SIG-M5 (cell line): ENCODE measurements at places on chromosomes 6 and 20.

DNA sequence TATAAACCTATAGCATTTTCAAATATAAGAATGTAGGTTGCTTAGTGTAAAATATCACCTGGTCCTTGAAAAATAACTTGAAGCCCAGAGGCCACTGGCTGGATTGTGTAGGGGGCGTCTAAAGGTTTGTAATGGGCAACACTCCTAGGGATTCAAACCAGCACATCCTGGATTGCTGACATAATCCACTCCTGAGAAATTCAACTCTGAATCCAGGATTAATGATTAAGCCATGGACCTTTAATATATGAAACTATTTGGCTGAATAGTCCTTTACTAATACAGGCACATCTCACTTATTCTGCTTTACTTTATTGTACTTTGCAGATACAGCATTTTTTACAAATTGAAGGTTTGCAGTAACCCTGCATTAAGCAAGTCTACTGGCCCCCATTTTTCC, 160.8 kb downstream of the UBE3D start:
- no peak for DNase-seq

- DNase-seq: no peak
Measured at GRCh38 chr20:58715391-58715800, 22.8 kb downstream of the NPEPL1 start.

DNA sequence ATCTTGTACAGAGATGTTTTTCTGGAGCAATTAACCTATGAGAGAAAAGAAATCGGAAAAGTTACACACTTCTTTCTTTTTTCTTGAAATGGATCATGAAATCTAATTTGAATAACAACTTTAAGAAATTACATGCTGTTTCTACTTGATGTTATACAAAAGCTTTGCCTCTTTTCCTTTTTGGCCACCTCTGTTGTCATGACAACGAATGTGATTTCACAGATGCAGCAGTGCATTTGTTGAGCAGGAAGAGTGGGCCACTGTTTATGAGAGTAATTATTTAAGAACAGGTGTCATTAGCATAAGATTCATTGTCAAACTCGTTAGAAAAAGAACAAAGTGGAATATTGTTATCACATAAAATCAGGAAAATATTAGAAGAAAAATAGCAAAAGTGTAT, 148.3 kb upstream of the IMPG1 start:
- DNase-seq: no peak

DNA sequence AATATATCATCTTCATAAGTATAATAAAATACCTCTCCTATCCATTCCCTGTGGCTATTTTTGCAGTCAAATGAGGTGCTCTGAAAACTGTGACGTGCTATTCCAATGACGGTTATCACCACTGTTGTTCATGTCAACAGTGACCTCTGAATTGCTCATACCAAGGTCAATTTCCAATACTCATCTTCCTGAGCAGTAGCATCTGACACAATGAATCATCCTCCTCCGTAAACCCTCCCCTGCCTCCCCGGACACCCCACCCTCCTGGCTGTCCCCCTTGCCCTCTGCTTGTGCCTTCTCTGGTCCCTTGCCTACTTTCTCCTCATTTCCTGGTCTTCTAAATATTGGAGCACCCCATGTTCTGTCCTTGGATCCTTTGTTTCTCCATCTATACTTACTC, 77.7 kb upstream of the SLC22A23 start:
- DNase-seq: no peak

DNA sequence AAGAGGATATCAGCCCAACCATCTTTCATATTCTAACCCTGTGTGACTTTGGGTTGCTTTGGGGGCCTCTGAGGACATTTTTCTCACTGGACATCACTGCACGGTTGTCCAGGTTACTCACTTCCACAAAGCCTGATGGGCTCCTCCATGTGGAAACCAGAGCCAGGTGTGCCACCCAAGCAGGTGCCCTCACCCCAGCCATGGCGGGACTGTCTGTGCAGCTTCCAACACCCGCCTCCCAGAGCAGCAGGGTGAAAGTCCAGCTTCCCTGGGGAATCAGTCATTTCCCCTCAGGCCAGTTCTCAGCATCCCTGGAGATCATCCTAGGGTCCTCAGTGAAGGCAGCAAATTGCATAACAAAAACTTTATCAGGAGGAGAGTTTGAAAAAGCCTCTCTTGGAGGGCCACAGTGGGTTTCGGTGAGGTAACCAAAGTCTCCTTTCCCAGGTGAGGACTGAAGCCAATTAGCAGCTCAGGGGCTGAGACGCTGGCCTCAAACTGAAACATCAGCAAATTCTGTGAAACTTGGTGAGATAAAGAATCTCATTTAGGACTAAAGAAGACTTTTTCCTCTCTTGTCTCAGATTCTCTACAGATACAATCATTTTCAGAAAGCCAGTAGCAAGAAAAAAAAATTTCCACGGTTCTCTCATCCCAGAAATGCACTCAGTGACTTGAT, 289.6 kb upstream of the CDH4 start:
- no peak for DNase-seq

DNA sequence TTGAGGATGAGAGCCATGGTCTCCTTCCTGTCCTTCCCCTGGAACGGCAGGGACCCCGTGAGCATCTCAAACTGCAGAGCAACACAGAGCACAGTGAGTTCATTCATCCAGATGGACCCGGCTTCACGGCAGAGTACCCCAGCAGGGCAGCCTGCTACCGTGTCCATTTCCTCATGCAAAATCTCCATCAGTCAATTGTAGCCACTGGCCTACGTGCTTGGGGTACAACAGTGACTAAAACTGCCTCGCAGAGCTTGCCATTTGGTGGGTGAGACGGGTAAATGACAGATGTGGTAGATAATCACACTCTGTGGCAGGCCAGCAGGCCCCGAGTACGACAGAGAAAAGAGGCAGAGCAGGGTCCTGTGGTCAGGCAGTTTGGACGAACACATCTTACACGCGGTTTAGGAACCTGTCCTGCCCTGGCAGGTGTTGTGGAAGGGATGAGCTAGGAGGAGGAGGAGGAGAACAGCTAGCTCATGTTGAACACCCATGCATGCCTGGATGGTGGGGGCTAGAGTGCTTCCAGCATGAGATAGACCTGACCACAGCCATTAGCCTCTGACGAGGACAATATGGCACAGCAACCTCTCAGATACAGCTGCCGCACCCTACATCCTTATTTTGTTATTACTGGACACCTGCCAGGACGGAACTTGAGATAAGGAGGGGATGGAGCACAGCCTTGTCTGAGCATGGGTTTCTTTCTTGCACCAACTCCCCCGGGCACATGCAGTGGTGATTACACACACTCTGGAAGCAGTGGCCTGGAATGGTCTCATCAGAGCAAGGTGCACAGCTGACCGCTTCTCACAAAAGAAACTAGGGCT, 95.6 kb downstream of the RAMACL start:
- no peak for DNase-seq

DNA sequence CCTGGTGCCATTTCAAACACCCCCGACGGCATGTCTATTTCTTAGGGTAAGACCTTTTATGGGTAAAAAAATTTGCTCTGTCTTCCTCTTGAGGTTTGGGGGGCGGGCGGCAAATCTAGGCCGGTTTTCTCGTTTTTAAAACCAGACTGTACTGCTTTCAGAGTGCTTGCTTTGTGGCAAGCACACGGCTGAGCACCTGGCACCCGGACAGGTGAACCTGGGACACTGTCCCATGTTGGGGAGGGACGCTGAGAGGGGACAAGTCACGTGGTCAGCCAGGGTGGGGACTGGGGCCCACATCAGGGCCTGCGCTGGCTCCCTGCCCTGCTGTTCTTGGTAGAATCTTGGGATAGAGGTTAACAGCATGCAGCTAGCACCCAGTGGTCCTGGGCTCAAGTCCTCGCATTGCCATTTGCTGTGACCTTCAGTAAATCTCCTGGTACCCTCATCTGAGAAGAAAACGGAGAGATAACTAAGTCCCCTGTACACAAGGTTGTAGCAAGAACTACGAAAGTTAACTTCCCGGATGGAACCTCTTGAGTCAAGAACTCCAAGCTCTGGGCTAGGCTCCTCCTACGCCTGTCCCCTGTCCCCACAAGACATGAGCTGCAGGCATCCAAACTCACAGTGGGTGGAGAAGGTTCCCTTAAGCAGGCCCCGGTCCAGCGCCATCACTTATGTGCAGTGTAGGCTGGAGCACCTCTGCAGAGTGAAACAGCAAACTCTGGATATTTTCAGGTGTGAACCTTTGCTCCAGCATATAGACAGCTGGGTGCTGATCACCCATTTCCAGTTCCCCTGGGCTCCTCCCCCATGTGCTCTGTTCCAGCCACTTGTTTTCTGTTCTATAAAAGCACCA, 41.7 kb downstream of the PMEPA1 start:
- DNase-seq: no peak

- DNase-seq: no peak
Measured at GRCh38 chr6:41683523-41684310, 45.4 kb downstream of the MDFI start.

DNA sequence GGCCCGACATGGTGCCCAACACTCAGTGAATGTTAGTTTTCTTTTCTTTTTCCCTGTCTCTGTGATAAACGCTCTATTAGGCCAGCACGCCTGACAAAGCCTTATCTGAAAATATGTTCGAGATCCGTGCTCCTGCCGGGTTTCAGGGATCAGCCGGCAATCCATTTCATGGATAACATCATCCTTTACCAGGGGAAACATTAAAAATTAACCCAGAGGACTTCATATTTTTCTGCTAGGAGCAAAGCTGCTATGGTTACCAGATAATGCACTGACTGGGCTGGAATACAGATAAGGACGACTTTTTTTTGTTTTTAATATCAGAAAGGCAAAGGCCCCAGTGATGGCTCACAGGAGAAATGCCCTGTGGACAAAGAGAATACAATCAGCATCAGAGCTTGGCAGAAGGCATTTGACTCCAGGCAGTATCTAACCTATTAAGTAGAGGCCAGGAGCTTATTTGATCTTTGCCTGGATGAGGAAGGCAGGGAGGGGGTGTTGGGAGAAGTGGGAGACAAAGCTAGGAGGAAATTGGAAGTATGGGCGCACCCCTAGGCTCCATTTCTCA, 482.0 kb upstream of the CHD6 start:
- DNase-seq: no peak

GRCh38 chr6:132391391-132392269, 9.6 kb downstream of the MOXD1 start:
- no peak for DNase-seq

GRCh38 chr6:6920987-6921313, 186.8 kb upstream of the RREB1 start:
- no peak for DNase-seq

GRCh38 chr6:115819506-115819905, 241.2 kb downstream of the FRK start:
- no peak for DNase-seq

DNA sequence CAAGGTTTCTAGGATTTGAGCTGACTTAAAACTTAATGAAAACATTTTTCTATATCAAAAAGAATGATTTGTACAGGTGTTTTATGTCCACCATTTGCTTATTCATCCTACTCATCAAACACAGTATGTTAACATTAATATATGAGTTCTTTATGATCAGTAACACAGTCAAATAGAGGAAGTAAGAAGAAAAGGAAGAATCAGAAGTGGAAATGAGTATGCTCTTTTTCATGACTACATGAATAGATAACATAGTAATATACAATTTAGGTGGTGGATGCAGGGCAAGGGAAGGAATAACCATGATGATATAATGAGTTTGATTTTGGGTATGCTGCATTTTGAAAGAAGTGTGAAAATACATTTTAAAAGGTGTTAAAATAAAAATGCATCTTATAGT, 16.5 kb downstream of the KPNA5 start:
- DNase-seq: no peak

GRCh38 chr20:20253744-20254330, 114.1 kb upstream of the INSM1 start:
- no peak for DNase-seq

- DNase-seq: no peak
Measured at GRCh38 chr6:34791164-34791700, 651 bp upstream of the BLTP3A start.

DNA sequence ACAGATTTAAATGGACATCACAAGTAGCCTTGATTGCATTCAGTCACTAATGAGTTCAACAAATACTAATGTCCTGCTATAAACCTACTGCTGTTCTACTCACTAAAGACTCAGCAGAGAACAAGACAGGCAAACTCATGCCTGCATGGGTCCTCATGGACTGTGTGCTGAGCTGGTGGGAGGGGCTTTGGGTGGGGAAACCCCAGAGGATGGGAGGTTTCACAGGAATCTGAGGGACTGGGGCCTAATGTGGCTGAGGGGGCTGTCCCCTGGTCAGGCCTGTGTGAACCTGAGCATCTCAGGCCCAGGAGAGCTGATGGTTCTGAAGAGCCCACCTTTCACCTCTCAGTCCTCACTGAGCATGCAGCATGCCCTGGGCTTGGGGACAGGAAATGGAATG, 1.4 kb downstream of the CST8 start:
- DNase-seq: no peak

DNA sequence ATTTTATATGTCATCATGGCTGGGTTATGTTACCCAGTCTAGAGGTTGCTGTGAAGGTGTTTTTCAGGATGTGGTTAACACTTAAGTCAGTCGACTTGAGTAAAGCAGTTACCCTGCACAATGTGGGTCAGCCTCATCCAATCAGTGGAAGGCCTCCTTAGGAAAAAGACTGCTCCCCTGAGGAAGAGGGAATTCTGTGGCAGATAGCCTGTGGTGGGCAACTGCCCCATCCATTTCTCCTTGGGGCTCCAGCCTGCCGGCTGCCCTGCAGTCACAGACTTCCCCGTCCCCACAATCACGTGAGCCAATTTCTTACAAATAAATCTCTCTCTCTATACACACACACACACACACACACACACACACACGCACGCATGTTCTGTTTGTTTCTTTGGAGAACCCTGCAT, 34.5 kb upstream of the MPC1 start:
- no peak for DNase-seq

DNA sequence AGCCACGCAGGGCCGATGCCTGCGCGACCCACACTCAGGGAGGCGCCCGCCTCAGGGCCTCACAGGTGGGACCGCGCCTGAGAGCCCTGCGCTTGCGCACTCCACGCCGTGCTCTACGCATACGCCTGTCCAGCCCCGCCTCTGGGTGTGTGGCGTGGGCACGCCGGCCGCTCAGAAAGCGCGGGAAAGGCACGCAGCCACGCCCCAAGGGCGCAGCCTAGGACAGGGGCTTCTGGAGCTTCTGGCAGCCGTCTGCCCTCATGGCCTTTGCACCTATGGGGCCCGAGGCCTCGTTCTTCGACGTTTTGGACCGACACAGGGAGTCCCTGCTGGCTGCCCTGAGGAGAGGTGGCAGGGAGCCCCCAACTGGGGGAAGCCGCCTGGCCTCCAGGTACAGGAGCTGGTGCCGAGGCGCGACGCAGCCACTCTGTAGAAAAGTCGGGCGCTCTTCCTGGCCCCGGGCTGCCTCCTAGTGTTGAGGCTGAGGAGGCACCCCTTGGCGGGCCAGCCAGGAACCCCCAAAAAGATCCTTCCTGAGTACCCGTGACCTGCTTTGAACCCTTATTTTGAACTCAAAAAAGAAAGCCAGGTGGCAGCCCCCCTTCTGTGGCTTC, at the start of gene SPO11:
Gene SPO11 (plus strand): TSS at position 196 of the 614 bp plus-strand sequence. CDS start 65 bp downstream, at position 261.
- DNase-seq: no peak

DNA sequence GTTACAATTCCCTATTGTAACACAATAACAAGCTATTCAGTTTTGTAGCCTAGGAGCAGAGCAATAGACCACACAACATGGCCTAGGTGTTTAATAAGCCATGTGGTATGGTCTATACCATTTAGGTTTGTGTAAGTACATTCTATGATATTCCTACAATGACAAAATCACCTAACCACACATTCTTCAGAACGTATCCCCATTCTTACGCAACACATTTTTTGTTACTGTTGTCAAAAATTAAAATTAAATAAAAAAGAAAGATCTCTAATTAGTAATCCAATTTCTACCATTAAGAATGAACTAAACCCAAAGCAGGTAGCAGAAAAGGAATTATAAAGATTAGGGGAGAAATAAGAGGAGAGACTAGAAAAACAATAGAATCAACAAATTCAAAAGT, 44.0 kb downstream of the RANBP9 start:
- DNase-seq: no peak
